ENCODE measurements at places on chromosomes 6 and 20.

DNA sequence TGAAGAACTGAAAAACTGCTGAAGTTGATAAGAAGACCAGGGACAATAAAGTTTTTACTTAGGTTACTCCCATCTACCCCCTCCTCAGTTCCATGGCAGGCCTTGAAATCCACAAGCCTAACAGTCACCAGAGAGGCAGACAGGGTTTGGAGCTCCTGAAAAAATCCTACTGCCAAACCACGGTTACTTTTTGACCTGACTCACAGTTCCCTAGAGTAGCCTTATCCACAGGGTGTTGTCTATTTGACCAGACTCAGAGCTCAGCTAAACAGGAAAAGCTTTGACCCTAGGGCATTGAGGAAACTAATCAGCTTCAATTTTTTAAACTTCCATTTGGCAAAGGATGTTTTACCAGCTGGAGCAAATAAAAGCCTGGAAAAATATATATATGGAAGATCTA lies 257.7 kb upstream of the NT5E start:
- ATAC-seq: no peak

DNA sequence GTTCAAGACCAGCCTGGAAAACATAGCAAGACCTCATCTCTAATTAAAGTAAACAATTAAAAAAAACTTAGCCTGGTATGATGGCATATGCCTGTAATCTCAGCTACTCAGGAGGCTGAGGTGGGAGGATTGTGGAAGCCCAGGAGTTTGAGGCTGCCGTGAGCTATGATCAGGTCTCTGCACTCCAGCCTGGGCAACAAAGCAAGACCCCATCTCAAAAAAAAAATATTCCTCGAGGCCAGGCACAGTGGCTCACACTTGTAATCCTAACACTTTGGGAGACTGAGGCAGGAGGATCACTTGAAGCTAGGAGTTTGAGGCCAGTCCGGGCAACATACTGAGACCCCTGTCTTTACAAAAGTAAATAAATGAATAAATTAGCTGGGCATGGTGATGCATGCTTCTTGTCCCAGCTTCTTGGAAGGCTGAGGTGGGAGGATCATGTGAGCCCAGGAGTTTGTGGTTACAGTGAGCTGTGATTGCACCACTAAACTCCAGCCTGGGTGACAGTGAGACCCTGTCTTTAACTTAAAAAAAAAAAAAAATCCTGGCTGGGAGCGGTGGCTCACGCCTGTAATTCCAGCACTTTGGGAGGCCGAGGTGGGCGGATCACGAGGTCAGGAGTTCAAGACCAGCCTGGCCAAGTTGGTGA lies 9.3 kb upstream of the C2 start:
- ATAC-seq: no peak

- no peak for ATAC-seq
These were observed 24.2 kb upstream of the MAS1 start for GRCh38 chr6:159866286-159867247.

GRCh38 chr6:30819297-30819917 lies 64.9 kb upstream of the DDR1 start:
- no peak for ATAC-seq

DNA sequence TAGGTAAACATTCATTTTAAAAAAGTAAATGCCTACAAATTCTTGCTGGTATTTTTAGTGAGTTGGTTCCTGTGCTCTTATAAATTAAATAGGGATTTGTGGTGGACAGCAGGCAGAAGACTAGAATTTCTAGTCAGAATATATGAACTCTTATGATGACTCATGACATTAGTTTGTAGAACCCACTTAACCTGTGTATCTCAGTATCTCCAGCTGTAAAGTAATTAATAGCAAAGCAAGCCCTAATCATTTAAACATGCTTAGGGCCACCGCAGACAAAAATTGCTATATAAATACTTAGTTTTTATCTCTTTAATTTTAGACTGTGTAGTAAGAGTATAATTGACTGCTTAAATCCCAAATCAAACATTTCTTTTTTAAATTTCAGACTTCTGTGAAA lies 2.4 kb downstream of the FAM135A start:
- no peak for ATAC-seq

GRCh38 chr6:117548797-117549301 lies 53.5 kb downstream of the GOPC start:
- ATAC-seq: no peak

GRCh38 chr6:149147938-149148718 lies 169.4 kb upstream of the TAB2 start:
- ATAC-seq: no peak

DNA sequence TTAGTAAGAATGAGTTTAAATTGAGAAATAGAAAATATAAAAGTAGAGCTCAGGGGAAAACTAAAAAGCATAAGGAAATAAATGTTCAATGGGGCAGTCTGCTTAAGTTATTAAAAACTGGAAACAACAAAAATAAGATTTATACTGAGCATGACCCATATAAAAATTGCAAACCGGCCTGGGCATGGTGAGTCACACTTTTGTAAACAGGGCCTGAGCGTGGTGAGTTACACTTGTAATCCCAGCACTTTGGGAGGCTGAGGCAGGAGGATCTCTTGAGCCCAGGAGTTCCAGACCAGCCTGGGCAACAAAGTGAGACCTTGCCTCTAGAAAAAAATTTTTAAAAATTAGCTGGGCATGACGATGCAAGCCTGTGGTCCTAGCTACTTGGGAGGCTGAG lies 74.6 kb downstream of the TMEM244 start:
- ATAC-seq: no peak

GRCh38 chr6:159836718-159837490 lies 36.8 kb downstream of the PNLDC1 start:
- ATAC-seq: peak; percentile 20

DNA sequence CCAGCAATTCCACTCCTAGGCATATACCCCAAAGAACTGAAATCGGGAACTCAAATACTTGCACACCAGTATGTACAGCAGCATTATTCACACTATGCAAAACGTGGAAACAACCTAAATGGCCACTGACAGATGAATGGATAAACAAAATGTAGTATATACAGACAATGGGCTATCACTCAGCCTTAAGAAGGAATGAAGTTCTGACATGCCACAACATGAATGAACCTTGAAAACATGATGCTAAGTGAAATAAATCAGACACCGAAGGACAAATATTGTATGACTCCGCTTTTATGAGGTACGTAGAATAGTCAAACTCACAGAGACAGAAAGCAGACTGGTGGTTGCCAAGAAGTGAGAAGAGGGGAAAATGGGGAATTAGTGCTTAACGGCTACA lies 59.1 kb upstream of the CCN6 start:
- no peak for ATAC-seq

DNA sequence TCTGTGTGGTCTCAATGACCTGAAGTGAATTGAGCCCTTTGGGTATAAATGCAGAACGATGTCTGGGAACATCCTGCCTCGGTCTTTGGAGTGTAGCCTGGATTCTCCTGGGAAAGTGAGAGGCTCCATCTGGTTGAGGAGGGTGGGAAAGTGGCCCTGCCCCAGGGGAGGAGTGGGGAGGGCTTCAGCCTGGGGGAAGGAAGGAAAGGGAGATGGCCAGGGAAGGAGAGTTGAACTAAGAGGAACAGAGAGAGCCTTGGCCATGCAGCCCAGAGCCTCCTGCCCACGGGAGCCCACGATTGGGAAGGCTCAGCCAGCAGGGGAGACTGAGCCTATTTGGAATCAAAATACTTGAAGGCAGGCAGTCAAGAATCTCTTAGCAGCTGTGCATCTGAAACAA lies 2.3 kb upstream of the EPB41L1 start:
- ATAC-seq: no peak

- no peak for ATAC-seq
These were observed 109.2 kb downstream of the FOXF2 start for GRCh38 chr6:1498491-1499113.

DNA sequence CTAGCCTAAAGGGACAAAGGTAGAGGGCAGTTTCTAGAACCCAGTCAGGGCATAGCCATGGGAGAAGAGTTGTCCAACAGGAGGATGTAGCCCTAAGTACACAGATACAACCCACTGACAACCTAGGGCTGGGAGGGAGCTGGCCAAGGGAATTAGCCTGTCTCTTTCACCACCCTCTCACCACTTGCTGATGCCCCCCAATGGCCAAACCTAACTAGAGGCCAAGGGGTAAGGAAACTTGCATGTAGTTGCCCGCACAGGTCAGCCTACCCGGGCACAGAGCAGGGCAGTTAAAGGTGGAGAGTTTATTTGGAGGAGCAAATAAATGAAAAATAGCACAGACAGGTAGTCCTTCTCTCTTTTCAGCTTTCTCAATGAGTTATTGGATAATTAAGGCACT lies 143.3 kb downstream of the LRFN2 start:
- no peak for ATAC-seq

DNA sequence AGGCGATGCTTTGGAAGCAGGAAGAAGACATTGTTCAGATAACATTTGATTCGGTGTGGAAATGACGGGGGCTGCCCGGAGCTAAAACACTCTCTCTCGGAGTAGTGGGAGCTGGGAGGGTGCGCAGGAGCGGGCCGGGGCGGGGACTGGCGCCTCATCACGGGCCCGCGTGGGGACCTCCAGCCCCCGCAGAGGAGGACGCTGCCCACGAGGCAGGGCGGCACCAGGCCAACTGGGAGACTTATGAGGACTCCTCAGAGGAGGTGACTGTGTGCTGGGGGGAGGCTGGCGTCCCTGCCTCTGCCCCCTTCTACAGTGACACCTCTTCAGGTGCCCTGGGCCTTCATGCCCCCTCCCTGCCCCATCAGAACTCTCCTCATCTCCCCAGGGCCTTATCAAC lies 15.2 kb downstream of the DDO start:
- no peak for ATAC-seq

DNA sequence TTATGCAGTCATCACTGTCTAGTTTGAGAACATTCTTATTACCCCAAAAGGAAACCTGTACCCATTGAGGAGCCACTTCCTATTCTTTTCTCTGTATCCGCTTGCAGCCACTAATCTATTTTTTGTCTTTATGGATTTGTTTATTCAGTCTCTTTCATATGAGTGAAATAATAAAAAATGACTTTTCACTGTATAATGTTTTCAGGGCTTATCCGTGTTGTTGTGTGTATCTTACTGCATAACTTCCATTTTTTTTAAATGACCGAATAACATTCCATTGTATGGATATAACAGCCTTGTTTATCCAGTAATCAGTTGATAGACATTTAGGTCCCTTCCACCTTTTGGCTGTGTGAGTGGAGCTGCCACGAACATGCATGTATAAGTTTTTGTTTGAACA lies 86.6 kb downstream of the ZFAND3 start:
- ATAC-seq: no peak

GRCh38 chr20:3707508-3707899 lies 4.9 kb downstream of the SIGLEC1 start:
- no peak for ATAC-seq

DNA sequence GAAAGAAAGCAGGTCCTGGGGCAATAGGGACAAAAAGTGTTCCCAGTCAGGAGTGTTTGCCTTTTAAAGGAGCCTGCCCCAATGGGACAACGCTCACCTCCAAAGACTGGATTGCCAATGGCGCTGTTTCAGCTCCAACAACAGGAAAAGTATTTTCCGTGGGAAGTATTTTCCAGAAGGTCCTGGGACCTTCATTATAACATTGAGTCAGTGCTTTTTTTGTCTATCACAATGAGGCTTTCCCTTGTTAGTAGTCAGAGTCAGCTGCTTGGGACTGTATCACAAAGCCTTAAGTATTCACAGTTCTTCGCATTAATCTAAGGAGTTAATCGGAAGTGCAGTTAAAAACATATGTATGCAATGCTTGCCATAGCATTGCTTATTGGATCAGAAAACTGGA lies 17.3 kb downstream of the TRAF3IP2 start:
- no peak for ATAC-seq

DNA sequence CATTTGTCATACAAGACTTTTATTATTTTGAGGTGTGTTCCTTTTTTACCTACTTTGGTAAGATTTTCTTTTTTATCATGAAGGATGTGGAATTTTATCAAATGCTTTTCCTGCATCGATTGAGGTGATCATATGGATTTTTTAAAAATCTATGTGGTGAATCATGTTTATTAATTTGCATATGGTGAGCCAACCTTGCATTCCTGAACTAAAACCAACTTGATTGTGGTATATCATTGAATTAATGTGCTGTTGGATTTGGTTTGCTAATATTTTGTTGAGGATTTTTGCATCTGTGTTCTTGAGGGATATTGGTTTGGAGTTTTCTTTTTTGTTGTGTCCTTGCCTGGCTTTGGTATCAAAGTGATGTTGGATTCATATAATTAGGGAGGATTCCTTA lies 848.1 kb upstream of the EYS start:
- ATAC-seq: no peak

DNA sequence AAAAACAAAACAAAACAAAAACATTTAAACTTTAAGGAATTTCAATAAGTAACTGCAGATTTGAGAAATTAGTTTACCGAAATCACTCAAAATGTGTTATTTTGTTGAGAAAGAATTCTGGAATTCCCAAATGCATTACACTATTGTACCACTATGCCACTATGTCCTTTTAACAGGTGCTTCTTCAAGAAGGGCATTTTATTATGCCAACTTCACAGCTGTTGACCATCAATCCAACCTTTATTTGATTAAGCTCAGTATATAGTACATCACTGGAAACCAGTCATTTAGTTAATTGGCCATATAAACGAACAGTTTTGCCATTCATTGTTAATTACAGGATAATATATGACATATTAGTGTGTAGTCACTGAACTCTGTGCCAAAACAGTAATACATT lies 221.7 kb downstream of the ARHGAP18 start:
- ATAC-seq: no peak

GRCh38 chr6:140486450-140487361 lies 1112.3 kb upstream of the CITED2 start:
- no peak for ATAC-seq

DNA sequence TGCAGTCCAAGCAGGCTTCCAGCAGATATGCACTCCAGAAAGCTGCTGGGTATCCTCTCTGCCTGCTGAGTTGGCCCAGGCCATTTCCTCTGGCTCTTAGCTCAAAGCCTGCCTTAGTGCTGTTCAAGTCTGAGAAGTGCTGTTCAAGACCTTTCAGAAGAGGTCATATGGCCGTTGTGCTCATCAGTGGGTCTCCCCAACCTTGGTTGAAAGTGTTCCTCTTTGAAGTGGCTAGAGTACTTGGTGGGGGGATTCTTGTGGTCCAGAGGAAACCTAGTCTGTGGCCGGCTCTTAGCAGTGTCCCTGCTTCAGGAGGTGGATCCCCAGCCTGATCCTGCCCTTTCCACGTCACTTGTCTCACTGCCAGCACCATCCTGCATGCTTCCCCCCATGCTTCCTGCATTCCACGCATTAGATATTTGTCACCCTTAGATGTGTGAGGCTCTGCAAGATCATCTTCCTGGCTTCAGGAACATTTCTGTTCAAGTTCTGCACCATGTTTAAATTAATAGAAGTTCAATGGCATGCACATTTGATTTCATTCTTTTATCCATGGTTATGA lies 105.0 kb downstream of the FIG4 start:
- ATAC-seq: no peak
